ENCODE measurements at places on chromosomes 5 and 9. TPM values are rescaled to one million over a fixed set of nuclear protein-coding genes. Genes with fewer than 3 reads are reported as not detected.

DNA sequence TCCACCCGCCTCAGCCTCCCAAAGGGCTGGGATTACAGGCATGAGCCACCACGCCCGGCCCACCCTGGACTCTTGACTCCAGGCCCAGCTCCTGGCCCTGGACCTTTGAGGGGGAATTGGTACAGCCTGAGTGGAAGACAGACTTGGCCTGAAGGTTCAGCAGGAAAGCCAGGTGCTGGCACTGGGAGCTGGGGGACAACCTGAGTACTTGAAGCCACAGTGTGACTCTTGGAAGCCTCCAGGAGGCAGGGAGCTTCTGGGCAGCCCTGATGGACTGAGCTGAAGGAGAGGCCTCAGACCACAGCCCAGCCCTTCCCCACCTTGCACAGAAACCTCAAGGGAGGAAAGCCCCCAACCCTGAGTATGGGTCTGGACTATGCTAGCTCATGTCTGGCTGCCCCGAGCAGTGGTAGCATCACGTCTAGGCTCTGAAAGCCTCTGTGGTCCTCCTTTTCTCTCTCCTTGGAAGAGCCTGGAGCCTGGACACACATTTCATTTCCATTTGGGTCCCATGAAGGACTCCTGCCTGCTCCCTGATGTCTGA, 54.1 kb downstream of the RASGEF1C start:
- peak; percentile 47 for DNase-seq

- DNase-seq: no peak
Observed at GRCh38 chr5:148909766-148910165, 83.4 kb downstream of the ADRB2 start.

OTP gene
- total RNA-seq: not detected

SPATA31D4 gene
- total RNA-seq: not detected

PCDHGA11 gene
- total RNA-seq: 6.6 TPM

ARL14EPL gene
- not detected for total RNA-seq

SH2D3C gene
- 19.6 TPM for total RNA-seq
